ENCODE measurements at places on chromosomes 6 and 20. TPM values are rescaled to one million over a fixed set of nuclear protein-coding genes. Genes with fewer than 3 reads are reported as not detected.

The NTSR1 gene
- 0.57 TPM for total RNA-seq

The PRR18 gene
- total RNA-seq, result 0.39 TPM

The UST gene
- 33.8 TPM for total RNA-seq

DNA sequence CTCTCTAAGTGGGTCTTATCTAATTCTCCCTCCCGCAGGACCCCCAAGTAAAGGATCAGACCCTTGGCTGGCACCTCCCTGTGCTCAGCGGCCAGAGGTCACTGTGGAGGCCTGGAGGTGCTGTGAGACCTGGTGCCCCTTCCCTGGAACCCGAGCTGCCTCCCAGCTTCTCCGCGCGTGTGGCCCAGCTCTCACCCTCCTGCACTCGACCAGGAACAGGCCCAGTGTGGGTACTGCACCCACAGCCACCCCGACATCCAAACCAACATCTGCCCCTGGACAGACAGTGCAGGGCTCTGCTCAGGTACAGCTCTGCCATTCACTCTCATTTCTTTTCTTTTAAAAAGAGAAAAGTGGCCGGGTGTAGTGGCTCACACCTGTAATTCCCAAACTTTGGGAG is 42.4 kb downstream of the TMEM242 start:
- peaks cover 6% of the 10 kb centered on the region for H3K27me3 ChIP-seq
- no peak overlapping the region for H3K27ac ChIP-seq
- peaks cover 13% of the 10 kb centered on the region for H3K4me1 ChIP-seq

- no peak overlapping the region for H3K27ac ChIP-seq
- no peaks in the 10 kb centered on the region for H3K27me3 ChIP-seq
- H3K4me1 ChIP-seq, result no peaks in the 10 kb centered on the region
- DNase-seq, result no peak
Measured at GRCh38 chr6:136230219-136230853, 19.8 kb downstream of the MTFR2 start.

- H3K4me3 ChIP-seq, result no peak overlapping the region
- DNase-seq, result no peak
- no peaks in the 10 kb centered on the region for H3K4me1 ChIP-seq
- H3K27me3 ChIP-seq, result no peaks in the 10 kb centered on the region
- no peaks in the 10 kb centered on the region for H3K36me3 ChIP-seq
Measured at GRCh38 chr6:25172819-25173218, 106.4 kb upstream of the CARMIL1 start.

DNA sequence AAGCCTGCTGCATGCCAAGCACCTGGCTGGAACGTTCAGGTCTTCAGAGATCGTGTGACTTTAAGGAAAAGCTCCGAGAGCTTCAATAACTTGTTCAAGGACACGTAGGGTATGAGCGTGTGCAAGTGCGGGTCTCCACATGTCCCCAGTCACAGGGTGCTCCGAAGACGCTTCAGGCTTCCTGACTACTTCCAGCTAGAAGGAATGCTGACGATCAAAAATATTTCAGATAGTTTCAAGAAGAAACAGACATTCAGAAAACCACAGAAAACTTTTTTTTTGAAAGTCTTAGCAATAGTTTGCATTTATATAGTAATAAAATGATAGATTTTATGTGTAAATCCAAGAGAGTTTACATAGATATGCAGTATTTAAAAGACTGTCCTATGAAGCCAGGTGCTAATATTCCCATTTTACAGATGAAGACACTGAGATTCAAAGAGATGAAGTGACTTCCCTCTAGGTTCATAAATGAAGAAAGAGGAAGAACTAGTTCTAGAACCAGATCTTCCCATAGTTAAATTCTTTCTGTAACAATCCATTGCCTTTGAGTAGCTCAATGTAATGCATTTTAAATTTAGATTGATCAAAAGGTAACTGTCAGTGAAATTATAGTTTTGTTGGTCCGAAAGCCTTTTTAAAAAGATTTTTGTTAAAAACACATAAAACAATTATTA is 247.6 kb downstream of the MYLK4 start:
- H3K27ac ChIP-seq, result no peak overlapping the region
- H3K4me1 ChIP-seq, result peaks cover 14% of the 10 kb centered on the region
- no peaks in the 10 kb centered on the region for H3K27me3 ChIP-seq
- no peaks in the 10 kb centered on the region for H3K36me3 ChIP-seq
- no peak overlapping the region for H3K4me3 ChIP-seq

DNA sequence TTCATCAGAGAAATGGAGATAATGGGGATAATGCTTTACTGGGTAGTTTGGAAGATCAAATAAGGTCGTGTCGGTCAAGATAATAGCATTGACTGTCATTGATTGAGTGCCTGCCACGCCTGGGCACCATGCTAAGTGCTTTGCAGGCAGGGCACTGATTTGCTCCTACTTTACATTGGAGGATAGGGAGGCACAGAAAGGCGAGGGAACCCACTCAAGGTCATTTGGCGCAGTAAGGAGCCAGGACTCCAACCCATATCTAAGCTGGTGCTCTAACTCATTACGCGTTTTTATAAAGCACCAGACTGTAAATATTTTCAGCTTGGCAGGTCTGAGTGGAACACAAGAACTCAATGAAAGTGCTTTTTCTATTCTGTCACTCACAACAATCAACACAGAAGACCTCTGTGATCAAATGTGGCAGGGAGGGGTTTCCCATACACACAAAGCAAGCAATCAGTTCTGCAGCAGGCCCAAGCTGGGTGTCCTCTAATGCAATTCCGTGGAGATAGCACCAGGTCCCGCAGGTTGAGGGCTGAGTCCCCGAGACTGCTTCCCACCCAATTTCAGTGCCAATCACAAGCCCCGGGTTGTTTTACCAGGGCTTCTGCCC is 373.6 kb downstream of the CDH26 start:
- DNase-seq, result no peak
- no peak overlapping the region for H3K4me3 ChIP-seq
- H3K4me1 ChIP-seq, result no peaks in the 10 kb centered on the region
- peaks cover 7% of the 10 kb centered on the region for H3K36me3 ChIP-seq
- H3K27me3 ChIP-seq, result peaks cover 31% of the 10 kb centered on the region
